Suprapubic skin (tissue), 4 donors: ENCODE measurements at places on chromosomes 16 and 17. TPM values are rescaled to one million over a fixed set of nuclear protein-coding genes. Genes with fewer than 3 reads are reported as not detected.
A peak's percentile ranks its signal among the peaks of the same experiment; 100 is the strongest.

TMEM204 gene
- 26.6 TPM for total RNA-seq

TSNAXIP1 gene
- total RNA-seq, result 0.34 TPM

PCGF2 gene
- total RNA-seq, result 5.4 TPM

PERCC1 gene
- total RNA-seq, result not detected

CDT1 gene
- 4.7 TPM for total RNA-seq

TBC1D3I gene
- total RNA-seq, result not detected

- no peaks in the 10 kb centered on the region for H3K4me1 ChIP-seq
- H3K27ac ChIP-seq, result no peak overlapping the region
- H3K36me3 ChIP-seq, result no peaks in the 10 kb centered on the region
Measured at GRCh38 chr17:6160232-6160555, 90.0 kb downstream of the WSCD1 start.

- no peak for DNase-seq
- H3K4me3 ChIP-seq, result no peak overlapping the region
- no peak overlapping the region for H3K27ac ChIP-seq
- no peaks in the 10 kb centered on the region for H3K27me3 ChIP-seq
Measured at GRCh38 chr17:27216836-27217235, 77.1 kb upstream of the WSB1 start.

DNA sequence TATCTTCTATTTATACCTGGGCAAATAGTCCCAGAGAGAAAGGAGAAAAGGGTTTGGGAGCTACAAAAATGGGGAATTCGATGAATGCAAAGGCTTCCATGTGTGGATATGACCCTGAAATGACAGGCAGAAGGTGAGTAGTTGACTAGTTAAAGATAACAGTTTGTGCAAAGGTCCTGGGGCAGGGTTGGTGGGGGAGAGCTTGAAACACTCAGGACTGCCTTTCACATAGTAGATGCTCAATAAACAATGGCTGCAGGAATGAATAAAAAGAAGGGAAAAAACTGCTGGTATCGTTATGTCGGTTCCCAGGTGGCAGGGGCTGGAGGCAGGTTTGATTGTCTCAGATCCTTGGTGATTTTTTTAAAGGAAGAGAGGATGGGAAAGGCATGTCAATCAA is 445.5 kb downstream of the HAPSTR1 start:
- no peak overlapping the region for H3K27ac ChIP-seq
- H3K27me3 ChIP-seq, result no peaks in the 10 kb centered on the region
- DNase-seq, result no peak
- no peaks in the 10 kb centered on the region for H3K36me3 ChIP-seq

- H3K27ac ChIP-seq, result peak overlapping the region; percentile 78
- no peak overlapping the region for H3K4me3 ChIP-seq
- H3K27me3 ChIP-seq, result no peaks in the 10 kb centered on the region
Measured at GRCh38 chr16:68276223-68276622, 11.9 kb downstream of the SLC7A6 start.

- H3K27ac ChIP-seq, result no peak overlapping the region
- DNase-seq, result no peak
- peaks cover 35% of the 10 kb centered on the region for H3K27me3 ChIP-seq
- no peaks in the 10 kb centered on the region for H3K4me1 ChIP-seq
Measured at GRCh38 chr17:48250949-48251348, 143.4 kb downstream of the SNX11 start.

- H3K36me3 ChIP-seq, result no peaks in the 10 kb centered on the region
- no peaks in the 10 kb centered on the region for H3K4me1 ChIP-seq
- no peak for DNase-seq
- no peaks in the 10 kb centered on the region for H3K27me3 ChIP-seq
Measured at GRCh38 chr16:76583466-76583865, 306.3 kb downstream of the CNTNAP4 start.

GRCh38 chr16:73220836-73221235 is 172.9 kb upstream of the ZFHX3 start:
- no peaks in the 10 kb centered on the region for H3K4me1 ChIP-seq
- H3K27me3 ChIP-seq, result peaks cover 5% of the 10 kb centered on the region
- no peak overlapping the region for H3K4me3 ChIP-seq
- no peak overlapping the region for H3K27ac ChIP-seq
- no peak for DNase-seq

GRCh38 chr16:51034481-51035109 is 116.5 kb downstream of the SALL1 start:
- no peak for DNase-seq
- no peak overlapping the region for H3K27ac ChIP-seq
- H3K4me3 ChIP-seq, result no peak overlapping the region

- no peak overlapping the region for H3K4me3 ChIP-seq
- peaks cover 2% of the 10 kb centered on the region for H3K4me1 ChIP-seq
- peak; percentile 26 for DNase-seq
- H3K36me3 ChIP-seq, result peaks cover 38% of the 10 kb centered on the region
- no peak overlapping the region for H3K27ac ChIP-seq
Measured at GRCh38 chr17:5560361-5560988, 23.8 kb downstream of the NLRP1 start.
